ENCODE measurements at places on chromosomes 3 and 15.
A peak's percentile ranks its signal among the peaks of the same experiment; 100 is the strongest.

DNA sequence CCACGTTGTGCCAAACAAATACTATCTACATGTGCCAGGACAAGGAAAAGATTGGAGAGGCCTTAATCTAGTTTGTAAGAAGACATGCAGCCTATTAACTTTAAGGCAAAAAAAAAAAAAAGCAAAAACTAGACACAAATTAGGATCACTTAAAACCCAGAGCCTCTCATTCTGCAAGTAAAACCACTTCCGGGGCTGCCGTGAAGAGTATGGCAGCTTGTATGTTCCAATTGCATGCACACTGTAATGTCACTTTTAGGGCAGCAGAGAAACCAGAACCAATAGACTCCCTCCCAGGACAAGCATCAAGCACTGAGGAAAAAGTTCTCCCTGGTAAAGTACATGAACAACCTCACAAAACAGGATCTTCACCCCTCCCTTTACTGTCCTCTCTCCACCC, 70.6 kb downstream of the RSL24D1 start:
- H3K36me3 ChIP-seq: no peaks in the 10 kb centered on the region
- H3K27ac ChIP-seq: no peak overlapping the region
- no peaks in the 10 kb centered on the region for H3K27me3 ChIP-seq
- H3K4me3 ChIP-seq: no peak overlapping the region
- peaks cover 5% of the 10 kb centered on the region for H3K4me1 ChIP-seq

- peaks cover 12% of the 10 kb centered on the region for H3K36me3 ChIP-seq
- no peak overlapping the region for H3K27ac ChIP-seq
- no peak overlapping the region for H3K4me3 ChIP-seq
- H3K4me1 ChIP-seq: no peaks in the 10 kb centered on the region
Observed at GRCh38 chr3:46833346-46834300, 29.6 kb downstream of the MYL3 start.

DNA sequence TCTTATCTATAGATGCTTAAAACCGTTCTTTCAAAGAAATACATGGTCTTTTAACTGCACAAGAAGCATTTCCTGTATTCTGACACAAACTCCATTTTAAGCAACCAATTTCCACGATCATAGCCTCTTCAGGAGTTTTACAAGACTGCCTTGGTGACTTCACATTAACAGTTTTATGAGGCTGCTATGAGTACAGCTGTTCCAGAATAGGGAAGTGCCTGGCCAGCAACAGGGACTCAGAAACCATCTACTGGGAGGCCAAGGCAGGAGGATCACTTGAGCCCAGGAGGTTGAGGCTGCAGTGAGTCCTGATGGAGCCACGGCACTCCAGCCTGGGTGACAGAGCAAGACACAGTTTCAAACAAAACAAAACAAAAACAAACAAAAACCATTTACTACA, 78.4 kb downstream of the B3GNT5 start:
- H3K36me3 ChIP-seq: no peaks in the 10 kb centered on the region
- H3K4me1 ChIP-seq: peaks cover 8% of the 10 kb centered on the region
- no peak for DNase-seq
- no peak overlapping the region for H3K27ac ChIP-seq

- no peak overlapping the region for H3K27ac ChIP-seq
- H3K4me3 ChIP-seq: no peak overlapping the region
- H3K4me1 ChIP-seq: peaks cover 4% of the 10 kb centered on the region
- peaks cover 12% of the 10 kb centered on the region for H3K27me3 ChIP-seq
- DNase-seq: no peak
- H3K36me3 ChIP-seq: no peaks in the 10 kb centered on the region
Observed at GRCh38 chr3:133931084-133931483, 35.4 kb upstream of the RAB6B start.

GRCh38 chr3:185685231-185686035, 99.3 kb downstream of the SENP2 start:
- H3K36me3 ChIP-seq: peaks cover 61% of the 10 kb centered on the region
- H3K27ac ChIP-seq: no peak overlapping the region
- H3K4me3 ChIP-seq: no peak overlapping the region
- no peak for DNase-seq

DNA sequence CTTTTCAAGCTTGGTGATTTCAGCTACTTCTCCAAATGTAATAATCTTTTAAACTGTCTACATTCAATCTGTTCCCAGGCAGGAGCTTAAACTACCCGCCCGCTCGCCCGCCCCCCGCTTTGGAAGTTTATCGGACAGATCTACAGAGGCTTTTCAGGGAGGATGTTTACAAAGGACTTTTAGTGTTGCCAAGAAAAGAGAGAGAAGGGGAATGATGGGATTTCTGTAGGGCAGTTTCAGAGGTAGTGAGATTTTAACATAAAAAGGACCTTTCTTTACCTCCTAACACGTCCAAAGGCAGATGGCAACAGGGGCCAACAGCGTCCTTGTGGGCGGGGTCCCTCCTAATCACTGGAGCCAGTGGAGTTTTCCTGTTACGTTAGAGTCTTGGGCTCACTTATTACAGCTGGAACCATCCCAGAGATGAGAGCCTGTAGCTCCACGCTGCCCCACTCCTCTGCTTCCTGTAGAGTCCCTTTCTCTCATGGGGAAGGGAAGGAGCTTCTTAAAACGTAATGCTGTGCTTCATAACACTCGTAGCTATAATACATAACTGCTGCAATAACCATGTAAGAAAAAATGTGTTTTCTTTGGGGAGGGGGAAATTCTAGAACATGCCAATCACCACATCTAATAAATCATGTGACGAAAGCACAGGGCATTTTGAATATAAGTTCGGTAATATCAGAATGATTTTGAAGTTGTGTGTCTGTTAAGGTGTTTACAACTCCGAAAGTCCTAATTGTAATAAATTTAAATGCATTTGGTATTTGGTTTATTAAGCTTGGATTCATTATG, 30.9 kb downstream of the HES1 start:
- H3K4me3 ChIP-seq: no peak overlapping the region
- peaks cover 1% of the 10 kb centered on the region for H3K27me3 ChIP-seq
- peaks cover 45% of the 10 kb centered on the region for H3K4me1 ChIP-seq
- peak overlapping the region; percentile 76 for H3K27ac ChIP-seq

DNA sequence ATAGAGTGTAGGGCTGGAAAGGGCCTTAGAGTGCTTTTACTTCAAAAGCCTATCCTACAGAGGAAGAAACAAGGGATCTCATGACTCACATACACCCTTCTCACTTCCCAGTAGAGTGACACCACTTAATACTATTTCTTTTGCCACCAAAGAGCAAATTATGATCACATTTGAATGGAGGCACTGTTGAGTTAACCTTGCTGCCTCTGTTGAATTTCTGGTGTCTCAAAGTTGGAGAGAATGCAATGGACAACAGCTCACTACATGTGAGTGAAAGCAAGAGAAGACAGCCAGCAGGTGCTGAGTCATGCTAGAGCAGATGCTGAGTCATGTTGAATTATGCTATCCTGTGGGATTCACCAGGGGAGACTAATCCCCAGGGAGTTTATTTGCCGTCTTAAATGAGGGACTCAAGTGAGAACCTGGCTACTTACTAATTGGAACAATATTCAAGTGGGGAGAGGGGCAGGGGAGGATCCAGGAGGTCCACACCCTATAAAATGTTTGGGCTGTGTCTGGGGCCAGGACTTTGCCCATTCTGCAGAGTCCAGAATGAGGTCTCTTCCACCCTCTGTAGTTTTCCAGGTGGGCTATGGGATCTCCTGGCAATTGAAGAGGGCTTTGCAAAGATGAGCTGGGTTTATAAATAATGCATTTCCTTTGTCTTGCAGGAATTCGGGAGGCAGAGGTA, 35.8 kb downstream of the ST8SIA2 start:
- no peak overlapping the region for H3K4me3 ChIP-seq
- H3K27ac ChIP-seq: no peak overlapping the region
- DNase-seq: no peak
- no peaks in the 10 kb centered on the region for H3K27me3 ChIP-seq
- no peaks in the 10 kb centered on the region for H3K36me3 ChIP-seq

Measured in endothelial cell (in vitro differentiated cells).